Stimulated activated CD4-positive, alpha-beta T cell treated with anti-CD3 and anti-CD28 coated beads, TNF-alpha, amount 100 ng/mL, for 4 hours (primary cell): ENCODE measurements at places on chromosomes 6 and 20.

GRCh38 chr20:51036226-51036625, 13.3 kb upstream of the KCNG1 start:
- DNase-seq, result no peak

DNA sequence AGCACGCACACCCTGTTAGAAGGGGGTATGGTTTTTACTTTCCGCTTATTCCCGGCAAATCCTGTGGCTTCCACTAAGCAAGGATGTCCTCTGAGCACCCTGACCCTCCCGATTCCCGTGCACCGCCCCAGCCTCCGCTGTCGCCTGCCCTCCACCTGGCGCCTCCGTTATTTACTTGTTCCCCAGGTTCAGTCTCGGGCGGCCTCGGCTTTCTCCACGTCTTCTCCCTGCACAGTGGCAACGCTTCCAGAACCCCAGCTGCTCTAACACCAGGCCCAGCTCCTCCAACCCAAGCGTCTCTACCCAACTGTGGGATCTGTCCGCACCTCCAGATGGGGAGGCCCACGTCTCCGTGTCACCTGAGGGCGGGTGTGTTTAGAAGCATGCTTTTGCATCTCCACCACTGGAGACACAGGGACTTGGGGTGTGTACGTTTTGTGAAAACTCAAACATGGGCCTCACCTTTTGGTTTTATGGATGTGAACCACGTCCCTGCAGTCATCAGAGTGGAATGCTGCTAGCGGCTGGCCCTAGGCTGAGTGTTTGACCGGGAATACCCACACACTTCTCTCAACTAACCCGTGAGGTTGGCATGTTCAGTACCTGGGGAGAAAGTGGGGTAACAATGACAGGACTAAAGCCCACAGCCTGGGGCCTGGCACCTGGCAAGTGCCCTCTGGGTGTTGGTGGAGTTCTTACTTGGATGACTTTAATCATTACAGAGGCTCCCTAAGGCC, 79.9 kb downstream of the THBS2 start:
- DNase-seq, result no peak

DNA sequence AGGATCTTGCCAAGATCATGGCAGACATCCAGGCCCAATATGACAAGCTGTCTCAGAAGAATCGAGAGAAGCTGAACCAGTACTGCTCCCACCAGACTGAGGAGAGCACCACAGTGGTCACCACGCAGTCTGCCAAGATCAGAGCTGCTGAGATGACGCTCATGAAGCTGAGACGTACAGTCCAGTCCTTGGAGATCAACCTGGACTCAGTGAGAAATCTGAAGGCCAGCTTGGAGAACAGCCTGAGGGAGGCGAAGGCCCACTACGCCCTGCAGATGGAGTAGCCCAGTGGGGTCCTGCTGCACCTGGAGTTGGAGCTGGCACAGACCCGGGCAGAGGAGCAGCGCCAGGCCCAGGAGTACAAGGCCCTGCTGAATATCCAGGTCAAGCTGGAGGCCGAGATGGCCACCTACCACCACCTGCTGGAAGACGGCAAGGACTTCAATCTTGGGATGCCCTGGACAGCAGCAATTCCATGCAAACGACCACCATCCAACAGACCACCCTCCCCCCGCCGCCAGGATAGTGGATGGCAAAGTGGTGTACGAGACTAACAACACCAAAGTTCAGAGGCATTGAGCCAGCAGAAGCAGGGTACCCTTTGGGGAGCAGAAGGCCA, 44.7 kb upstream of the GRM4 start:
- DNase-seq, result no peak

- no peak for DNase-seq
Observed at GRCh38 chr6:37570482-37571133, 70.9 kb upstream of the CCDC167 start.

GRCh38 chr20:12591949-12592470, 416.8 kb upstream of the SPTLC3 start:
- DNase-seq, result no peak

- no peak for DNase-seq
Observed at GRCh38 chr6:28769626-28770402, 154.0 kb downstream of the TRIM27 start.

GRCh38 chr6:106546261-106546690, 83.0 kb downstream of the RTN4IP1 start:
- no peak for DNase-seq

- DNase-seq, result no peak
Observed at GRCh38 chr6:124131259-124131658, 327.6 kb downstream of the NKAIN2 start.

DNA sequence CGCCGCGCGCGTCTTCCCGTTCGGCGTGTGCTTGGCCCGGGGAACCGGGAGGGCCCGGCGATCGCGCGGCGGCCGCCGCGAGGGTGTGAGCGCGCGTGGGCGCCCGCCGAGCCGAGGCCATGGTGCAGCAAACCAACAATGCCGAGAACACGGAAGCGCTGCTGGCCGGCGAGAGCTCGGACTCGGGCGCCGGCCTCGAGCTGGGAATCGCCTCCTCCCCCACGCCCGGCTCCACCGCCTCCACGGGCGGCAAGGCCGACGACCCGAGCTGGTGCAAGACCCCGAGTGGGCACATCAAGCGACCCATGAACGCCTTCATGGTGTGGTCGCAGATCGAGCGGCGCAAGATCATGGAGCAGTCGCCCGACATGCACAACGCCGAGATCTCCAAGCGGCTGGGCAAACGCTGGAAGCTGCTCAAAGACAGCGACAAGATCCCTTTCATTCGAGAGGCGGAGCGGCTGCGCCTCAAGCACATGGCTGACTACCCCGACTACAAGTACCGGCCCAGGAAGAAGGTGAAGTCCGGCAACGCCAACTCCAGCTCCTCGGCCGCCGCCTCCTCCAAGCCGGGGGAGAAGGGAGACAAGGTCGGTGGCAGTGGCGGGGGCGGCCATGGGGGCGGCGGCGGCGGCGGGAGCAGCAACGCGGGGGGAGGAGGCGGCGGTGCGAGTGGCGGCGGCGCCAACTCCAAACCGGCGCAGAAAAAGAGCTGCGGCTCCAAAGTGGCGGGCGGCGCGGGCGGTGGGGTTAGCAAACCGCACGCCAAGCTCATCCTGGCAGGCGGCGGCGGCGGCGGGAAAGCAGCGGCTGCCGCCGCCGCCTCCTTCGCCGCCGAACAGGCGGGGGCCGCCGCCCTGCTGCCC, 1.1 kb downstream of the SOX4 start:
- no peak for DNase-seq

- DNase-seq, result no peak
Observed at GRCh38 chr20:45051204-45052060, 49.5 kb downstream of the KCNS1 start.

- no peak for DNase-seq
Observed at GRCh38 chr20:35252037-35252461, 25.6 kb downstream of the MMP24 start.

DNA sequence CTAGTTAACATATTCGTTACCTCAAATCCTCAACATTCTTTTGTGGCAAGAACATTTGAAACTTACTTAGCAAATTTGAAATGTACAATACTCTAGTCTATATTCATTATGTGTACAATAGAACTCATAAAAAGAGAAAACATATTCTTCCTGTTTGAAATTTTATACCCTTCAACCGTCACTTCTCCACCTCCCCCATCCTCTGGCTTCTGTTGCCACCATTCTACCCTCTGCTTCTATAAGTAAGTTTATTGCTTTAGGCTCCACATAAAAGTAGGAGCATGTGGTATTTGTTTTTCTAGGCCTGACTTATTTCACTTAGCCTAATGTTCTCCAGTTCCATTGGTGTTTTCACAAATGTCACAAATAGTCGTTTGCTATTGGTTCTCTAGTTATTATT, 205.3 kb downstream of the TENT5A start:
- no peak for DNase-seq

- DNase-seq, result no peak
Observed at GRCh38 chr20:10985536-10985935, 311.7 kb upstream of the JAG1 start.

DNA sequence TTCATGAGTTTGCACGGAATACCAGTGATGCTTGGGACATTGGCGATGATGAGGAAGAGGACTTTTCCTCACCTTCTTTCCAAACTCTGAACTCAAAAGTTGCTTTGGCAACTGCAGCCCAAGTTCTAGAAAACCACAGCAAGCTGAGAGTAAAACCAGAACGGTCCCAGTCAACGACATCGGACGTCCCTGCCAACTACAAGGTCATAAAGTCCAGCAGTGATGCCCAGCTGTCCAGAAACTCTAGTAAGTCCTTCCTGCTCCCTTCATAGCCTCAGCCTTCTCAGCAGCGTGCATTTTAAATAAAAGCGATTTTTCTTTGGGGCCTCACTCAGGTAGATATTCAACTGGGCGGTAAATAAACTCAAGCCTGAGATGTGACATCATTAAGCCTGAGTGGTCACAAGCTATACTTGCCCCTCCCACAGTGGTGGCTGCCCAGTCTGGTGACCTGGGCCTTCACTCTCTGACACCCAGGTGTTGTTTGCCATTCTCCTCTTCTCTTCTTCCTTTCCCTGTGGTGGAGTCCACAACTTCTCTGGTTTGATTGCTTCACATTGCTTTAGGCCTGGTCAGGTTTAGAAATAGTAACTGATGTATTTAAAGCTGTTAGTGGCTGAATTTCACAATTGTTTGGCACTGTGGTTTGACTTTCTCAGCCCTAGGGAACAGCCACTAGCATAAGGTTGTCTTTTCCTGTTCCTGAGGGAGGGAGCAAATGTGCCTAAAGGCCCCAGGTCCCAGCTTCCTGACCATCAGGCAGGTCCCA, 21.6 kb upstream of the TMEM217 start:
- DNase-seq, result no peak

DNA sequence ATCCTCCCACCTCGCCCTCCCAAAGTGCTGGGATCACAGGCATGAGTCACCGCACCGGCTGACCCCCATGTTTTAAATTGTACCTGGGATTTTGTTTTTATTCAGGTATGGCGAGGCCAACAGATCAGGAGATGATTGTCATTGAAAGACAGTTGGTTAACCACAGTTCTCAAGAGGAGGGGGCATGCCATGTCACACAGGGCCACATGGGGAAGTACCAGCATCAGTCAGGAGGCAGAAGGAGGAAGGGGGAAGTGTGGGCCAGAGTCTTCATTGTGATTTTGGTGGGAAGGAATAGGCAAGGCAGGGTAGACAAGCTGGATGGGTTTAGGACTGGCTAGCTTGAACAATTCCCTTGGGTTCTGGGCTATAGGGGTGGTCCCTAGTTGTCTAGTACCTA, 9.9 kb upstream of the MMP9 start:
- no peak for DNase-seq

DNA sequence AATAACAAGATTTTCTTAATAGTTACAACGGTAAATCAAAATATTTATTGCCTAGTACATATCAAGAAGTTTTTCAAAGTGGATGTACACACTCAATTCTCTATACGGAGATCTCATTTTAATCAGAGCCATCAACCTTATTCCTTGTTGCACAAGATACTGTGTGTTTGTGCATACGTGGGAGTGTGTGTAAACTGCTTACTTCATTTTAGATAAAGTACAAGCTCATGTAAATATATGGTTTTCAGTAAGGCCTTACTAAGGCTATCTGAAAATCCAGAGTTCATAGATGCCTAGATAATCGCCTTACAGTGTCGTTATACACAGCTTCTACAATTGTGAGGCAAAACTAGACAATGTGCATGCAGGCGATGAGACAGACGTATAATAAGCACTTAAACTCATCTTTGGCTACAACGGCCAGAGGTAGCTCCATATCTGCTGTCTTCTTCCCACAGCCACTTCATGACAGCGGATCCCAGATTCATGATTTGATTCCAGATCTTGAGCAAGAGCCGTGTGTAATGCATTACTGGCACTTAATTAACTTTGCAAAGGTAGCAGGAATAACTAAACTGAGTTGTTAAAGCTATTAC, 2.5 kb downstream of the PERP start:
- no peak for DNase-seq

DNA sequence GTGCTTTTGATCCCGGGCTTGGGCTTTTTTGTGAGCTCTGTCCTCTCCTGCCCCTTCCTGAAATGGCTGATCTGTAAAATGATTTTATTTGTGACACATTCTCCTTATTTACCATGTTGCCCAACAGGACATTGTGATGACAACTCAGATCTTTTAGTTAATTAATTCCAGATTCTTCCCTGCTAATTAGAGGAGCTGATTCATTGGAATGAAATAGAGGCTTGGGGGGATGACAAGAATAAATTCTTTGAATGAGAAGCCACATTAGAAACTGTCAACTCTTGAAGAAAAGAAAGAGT, 26.1 kb upstream of the GABRR1 start:
- DNase-seq, result no peak

- no peak for DNase-seq
Observed at GRCh38 chr6:136173519-136174507, 76.3 kb downstream of the MTFR2 start.

- DNase-seq, result no peak
Observed at GRCh38 chr6:101429270-101429669, 35.8 kb downstream of the GRIK2 start.

- DNase-seq, result no peak
Observed at GRCh38 chr20:3032624-3033023, 10.8 kb upstream of the GNRH2 start.

DNA sequence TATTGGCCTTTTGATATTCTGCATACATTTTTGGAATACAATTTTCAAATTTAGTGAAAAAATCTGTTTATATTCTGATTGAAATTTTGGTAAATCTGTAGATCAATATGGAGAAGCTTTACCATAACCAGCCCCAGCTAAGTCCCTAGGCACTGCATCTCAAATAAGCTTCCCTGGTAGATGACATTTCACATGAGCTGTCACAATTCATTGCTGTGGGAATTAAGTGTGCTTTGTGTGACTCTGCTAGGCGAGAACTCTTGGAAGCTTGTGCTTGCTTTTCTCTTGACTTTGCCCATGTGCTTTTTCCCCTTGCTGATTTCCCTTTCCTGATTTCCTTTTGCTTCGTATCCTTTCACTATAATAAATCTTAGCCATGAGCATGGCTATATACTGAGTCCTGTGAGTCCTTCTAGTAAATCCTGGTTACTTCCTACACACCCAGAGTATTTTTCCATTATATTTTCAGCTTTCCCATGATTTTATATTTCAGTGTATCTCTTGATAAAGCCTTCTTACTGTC, 166.5 kb upstream of the MMS22L start:
- DNase-seq, result no peak

DNA sequence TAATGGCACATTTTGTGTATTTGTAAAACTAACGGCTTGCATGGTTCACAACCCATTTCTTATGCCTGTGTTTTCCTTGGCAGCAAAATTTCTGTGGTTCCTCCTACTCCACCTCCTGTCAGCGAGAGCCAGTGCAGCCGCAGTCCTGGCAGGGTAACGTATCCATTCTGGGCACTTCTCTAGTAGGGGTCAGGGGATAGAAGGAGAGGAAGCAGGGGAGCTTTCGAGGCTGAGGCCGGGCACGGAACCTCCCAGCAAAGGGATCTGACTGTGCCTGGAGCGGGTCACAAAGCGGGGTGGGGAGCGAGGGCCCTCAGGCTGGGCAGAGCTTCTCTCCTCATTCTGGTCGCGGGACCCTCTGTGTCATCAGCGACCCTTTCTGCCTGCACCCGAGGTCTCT, 58.4 kb downstream of the SYTL3 start:
- no peak for DNase-seq

DNA sequence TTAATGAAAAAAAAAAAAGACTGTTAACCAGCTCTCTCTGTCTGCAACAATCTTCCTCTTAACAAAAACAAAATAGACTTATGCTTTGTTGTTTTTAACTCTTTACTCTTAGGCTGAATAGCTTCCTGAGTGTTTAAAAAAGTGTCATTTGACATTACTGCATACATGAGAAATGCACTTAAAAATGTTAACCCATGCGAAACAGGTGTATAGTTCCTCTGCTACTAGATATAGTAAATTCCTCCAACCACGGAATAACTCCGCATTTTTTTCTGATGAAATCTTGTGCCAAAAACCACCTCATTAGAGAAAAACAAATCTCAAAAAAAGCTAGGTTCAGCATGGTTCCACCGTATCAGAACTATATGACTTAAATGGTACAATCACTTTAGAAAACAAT, 426.0 kb downstream of the ADGRB3 start:
- DNase-seq, result no peak
